Activated T-helper 9 cell treated with anti-CD3 and anti-CD28 coated beads, Interleukin-2, amount 50 U/mL, for 16 hours (primary cell): ENCODE measurements at places on chromosomes 6 and 20.

- DNase-seq = no peak
Measured at GRCh38 chr6:130183271-130184222, 39.2 kb downstream of the SAMD3 start.

DNA sequence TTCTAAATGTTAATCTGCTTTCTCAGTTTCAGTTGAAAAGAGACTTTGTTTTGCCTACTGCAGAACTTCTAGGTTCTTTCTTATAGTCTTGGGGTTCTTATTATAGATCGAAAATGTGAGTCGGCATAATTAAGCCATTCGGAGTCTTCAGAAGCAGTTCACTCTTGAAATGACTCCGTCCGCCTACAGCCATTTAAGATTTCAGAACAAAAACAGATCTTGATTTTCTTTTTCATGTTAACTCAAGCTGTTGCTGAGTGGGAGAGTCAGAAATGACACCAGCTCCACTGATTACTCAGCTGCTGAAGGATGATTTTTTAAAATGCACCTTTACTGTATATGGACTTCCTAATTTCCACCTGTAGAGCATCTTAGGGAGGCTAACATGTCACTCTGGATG is 15.9 kb downstream of the PRDM1 start:
- DNase-seq = peak; percentile 36

- DNase-seq = no peak
Measured at GRCh38 chr20:33697129-33697528, 10.9 kb upstream of the E2F1 start.

GRCh38 chr6:105892577-105893262 is 193.4 kb upstream of the PRDM1 start:
- no peak for DNase-seq

DNA sequence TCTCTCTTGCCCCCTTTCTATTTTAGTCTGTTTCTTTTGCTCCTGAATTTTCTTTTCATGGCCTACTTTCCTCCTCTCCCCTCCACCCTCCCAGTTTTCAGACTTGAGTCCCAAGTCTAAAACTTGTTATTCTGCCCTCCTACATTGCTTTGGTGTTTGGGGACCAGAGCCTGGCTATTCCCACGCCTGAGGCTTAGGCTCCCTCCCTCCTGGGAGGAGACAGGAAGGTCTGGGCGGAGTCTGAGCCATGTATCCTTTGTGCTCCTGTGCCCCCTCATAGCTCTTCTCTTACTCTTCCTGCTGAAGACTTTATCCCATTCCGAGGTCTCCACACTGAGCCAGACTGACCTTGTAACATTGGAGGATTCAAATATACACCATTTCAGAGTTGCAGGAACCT is 69.5 kb downstream of the DAAM2 start:
- DNase-seq = no peak

- peak; percentile 65 for DNase-seq
Measured at GRCh38 chr20:63495741-63496595, 2.9 kb downstream of the EEF1A2 start.

GRCh38 chr6:107866606-107867301 is 42.6 kb upstream of the SCML4 start:
- no peak for DNase-seq

GRCh38 chr6:167079853-167080297 is 43.0 kb upstream of the CCR6 start:
- DNase-seq = peak; percentile 65

GRCh38 chr20:45097485-45098102 is 3.3 kb downstream of the KCNS1 start:
- no peak for DNase-seq

GRCh38 chr6:139369568-139370282 is 4.7 kb downstream of the CITED2 start:
- no peak for DNase-seq
